ENCODE measurements at places on chromosomes 4 and X.

GRCh38 chr4:20124317-20125026 lies 127.2 kb upstream of the SLIT2 start:
- DNase-seq, result no peak

DNA sequence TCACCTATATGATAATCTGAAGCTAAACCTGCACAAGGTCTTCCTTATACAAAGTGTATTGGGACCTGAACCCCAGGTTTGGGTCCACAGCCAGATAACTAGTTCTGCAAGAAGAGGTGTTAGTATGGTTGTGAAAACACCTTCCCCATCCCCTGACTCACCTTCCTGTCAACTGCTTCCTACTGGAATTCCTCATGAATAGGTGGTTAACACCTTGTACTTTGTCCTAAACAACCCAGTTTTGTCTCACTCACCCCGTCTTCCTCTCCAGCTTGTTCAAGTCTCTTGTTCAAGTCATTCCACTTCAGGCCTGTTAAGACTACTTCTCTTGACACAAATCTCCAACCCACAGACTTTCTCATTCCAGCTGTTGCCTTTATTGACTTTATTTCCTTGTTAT lies 45.5 kb downstream of the CCNG2 start:
- DNase-seq, result no peak

- no peak for DNase-seq
Measured at GRCh38 chr4:169661761-169662160, 41.4 kb downstream of the CLCN3 start.

DNA sequence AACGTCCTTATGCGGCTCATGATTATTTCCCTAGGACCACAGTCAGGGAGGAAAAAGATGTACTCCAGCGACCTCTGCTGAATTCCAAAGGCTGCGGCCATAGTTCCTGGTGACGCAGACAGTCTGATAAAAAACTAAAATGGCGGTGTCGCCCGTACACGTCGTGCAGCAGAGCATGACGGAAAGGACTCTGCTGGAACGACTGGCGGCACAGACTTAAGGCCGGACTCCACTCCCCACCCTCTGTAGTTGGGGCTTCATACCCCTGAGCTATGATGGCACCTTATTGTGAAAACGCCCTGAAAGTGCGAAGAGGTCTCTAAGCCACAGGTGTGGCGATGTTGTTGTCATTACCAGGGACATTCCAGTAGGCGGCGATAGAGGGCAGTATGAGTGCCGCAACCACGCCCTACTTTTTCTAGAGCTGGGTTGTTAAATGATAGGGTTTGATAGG lies 90.0 kb upstream of the EDA2R start:
- DNase-seq, result peak; percentile 57

DNA sequence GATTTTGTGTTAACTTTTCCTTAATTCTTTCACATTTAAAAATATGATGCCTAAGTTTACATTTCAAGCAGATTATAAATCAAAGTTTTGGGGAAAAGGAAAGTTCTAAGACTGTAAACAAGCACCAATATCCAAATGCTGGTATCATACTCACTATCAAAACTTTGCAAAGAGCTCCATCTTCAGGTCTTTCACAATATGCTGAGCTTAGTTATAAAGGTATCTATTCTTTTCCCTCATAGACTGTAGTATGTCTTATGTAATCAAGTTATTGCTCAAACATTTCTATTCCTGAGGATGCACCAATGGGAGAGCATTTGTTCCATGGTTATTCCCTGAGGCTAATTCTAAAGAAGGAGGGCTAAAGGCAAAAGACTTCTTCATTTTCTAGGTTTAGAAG lies 207.9 kb upstream of the FAM241A start:
- DNase-seq, result no peak

Measured in SJCRH30 (cell line).